Epithelial cell of esophagus (primary cell): ENCODE measurements at places on chromosomes 7 and 10.

DNA sequence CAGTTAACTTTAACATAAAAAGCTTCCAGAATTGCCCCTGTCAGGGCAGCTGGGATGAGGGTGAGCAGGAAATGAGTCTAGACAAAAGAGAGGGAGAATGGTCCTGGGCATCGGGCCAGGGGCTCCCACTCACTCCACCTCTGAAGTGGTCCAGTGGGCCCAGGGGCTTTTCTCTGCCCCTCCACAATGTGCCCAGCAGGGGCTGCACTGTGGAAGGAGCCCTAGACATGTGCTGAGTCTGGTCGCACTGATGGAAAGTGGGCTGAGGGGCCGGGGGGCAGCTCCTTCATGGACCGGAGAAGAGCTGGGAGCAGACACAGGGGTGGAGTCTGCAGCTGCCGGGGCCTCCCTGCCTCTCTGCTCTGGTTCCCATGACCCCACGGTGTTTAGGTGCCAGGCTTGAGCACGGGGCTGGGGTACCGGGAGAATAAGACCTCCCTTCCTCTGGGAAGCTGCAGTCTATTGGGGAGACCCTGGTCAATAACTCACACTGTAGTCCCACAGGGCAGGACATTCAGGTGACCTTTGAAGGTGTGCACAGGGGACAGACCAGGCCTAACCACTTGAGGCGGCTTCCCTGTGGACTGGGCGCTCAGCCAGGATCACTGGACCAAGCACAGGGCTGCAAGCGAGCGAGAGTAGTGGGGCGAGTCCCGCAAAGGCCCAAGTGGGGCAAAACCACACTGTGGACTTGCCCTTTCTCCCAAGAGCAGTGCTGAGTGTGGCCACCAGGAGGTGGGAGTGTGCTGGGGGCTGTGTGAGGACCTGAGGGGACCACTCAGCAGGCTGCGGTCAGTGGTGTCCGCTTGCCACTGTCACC is 6.1 kb downstream of the ADCY1 start:
- no peak for DNase-seq

DNA sequence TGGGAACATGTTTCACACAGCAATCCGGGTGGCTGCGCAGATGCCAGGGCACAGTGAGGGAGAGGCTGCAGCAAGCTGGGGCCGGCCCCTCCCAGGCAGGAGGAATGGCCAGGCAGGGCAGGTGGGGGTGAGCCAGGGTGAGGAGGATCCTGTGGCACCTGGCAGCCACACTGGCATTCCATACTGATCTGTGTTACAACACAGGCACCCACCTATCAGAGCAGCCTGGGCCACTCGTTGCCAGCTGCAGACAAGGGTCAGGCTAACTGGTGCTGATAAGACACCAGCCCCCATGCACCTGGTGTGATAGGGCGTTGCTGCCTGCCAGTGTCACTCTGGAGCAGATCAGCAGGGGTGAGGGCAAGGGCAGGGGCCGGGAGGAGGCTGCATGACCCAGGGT is 16.6 kb upstream of the RET start:
- DNase-seq, result no peak

GRCh38 chr10:69382382-69383117 is 34.2 kb downstream of the TACR2 start:
- DNase-seq, result peak; percentile 89

DNA sequence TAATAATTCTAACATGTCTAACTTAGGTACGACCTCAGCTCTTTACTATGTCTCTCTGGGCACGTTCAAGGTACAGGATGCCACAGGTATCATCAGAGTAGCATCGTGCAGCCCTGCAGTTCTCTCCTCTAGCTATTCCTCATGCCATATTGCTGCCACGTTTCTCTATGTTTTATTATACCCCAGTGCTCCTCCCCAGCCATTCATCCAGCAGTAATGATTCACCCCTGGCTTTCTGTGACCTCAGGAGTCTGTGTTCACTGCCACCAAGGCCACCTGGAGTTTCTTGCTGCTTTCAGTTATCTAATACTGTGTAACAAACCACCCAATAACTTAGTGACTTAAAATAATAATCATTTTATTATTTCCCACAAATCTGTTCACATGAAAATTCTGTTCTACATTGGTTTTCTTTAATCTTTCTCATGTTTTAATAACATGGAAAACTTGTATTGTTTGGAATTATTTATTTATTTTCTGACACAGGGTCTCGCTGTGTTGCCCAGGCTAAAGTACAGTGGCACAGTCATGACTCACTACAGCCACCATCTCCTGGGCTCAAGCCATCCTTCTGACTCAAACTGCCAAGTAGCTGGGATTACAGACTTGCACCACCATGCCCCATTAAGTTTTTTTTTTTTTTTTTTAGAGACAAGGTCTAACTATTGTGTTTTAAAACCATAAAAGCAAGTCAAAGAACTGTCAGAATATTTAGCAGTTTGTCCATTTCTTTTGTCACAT is 21.8 kb downstream of the REEP3 start:
- peak; percentile 57 for DNase-seq

- DNase-seq, result no peak
Measured at GRCh38 chr10:71746344-71747037, 26.8 kb downstream of the VSIR start.
